T47D (cell line): ENCODE measurements at places on chromosomes 2 and 18.
A peak's percentile ranks its signal among the peaks of the same experiment; 100 is the strongest.

GRCh38 chr2:129820908-129821307, 158.6 kb upstream of the RAB6C start:
- no peak for DNase-seq

- DNase-seq: no peak
Observed at GRCh38 chr2:138101718-138102117, 137.4 kb downstream of the HNMT start.

DNA sequence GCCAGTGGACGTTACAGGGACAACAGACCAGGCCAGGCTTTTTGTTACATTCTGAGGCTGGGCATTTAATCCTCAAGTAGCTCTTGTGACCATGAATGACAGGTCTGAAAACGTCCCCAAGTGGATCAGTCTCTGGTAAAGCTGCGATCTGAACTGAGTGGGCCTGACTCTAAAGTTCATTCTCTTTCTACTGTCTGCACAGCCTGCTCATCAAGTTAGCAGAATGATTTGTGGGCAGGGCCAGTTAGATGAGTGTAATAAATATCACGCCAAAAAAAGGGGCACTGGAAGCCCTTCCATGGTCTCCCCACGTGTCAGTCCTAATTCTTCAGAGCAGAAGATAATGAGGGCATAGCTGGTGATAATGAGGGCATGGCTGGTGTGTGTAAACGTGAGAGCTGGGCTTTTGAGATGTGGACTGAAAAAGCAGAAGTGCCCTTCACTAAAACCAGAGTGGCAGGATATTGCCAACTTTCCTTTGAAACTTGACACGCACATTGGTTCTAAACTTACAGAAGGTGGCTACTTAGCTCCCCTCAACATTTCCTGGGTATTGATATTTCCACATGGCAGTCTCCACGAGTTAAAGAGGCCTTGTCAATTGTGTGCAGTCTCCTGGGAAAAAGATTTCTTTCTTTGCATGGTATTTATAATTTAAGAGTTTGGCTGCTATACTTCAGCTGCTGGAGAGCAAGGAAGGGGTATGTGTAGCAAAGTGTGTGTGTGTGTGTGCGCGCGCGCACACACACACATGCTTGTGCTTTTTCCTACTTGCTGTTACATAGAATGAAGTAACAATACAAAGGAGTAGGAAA, 72.7 kb upstream of the LYPD6B start:
- DNase-seq: no peak

DNA sequence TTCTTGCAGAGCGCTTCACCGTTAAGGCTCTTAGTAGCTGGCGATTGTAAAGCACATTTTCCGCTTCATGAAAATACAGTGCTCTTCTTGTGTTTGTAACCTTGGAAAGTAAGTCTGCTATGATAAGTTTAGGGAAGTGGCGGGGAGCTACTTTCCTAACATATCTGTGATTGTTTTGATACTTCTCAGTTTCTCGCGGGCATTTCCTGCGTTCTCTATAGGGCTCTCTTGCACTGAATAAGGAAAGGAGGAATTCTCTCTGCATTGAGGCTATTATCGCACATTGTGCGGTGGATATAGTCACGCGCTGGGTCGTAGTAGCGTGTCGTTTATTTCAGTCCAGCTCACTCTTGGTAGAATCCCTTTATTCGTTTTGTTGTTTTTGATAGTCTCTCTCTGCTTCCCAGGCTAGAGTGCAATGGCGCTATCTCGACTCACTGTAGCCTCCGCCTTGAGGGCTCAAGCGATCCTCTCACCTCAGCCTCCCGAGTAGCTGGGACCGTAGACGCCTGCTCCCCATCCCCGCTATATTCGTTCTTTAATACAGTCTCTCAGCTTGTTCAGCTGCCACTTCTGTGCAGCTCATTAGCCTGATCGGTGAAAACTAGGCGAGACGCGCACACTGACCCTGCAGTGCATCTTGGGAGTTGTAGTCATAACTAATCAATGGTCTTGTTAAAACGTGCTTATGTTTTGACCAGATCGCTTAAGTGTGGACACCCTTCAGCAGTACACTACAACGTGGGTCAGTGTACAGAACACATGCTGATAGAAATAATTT, 1.0 kb upstream of the PPP4R3B start:
- peak; percentile 24 for DNase-seq

GRCh38 chr2:3785220-3785889, 82.0 kb downstream of the DCDC2C start:
- DNase-seq: no peak

DNA sequence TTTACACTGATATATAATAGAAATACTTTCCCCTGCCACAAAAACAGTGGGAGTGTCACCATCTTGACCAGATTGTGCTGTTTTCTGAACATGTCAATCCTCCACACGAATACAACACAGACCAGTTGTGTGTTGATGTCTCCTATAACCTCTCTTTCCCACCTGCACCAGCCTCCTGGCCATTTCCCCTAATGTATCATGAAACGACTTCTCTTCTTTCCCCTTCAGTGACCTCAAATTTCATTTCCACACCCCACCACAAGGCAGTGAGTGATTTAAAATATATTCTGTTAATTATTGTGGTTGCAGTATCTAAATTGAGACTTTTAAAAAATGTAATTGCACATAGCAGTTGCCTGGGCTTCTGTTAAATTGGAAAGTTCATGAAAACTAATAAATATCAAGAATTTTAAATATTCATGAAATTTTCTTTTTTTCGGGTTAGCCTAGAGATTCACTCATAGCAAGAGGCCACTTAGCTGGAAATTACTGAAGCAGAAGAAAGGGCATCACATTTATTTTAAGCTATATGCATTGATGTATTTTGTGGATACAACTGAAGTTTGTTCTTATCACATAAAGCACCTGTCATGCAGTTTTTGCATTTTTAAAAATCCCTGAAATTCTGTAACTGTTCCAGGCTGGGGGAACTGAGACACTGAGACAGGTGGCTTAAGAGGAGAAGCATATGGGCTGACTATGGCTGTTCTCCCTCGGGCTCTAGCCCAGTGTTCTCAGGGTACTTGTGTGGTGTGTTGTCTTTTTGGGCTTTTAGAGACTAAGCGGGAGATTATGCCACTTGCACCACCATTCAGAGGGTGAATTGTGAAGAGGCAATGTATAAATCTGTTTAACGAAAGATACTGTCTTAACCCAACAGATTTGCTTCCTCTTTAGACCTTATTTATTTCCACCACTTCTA, 15.9 kb downstream of the FAM171B start:
- DNase-seq: no peak

DNA sequence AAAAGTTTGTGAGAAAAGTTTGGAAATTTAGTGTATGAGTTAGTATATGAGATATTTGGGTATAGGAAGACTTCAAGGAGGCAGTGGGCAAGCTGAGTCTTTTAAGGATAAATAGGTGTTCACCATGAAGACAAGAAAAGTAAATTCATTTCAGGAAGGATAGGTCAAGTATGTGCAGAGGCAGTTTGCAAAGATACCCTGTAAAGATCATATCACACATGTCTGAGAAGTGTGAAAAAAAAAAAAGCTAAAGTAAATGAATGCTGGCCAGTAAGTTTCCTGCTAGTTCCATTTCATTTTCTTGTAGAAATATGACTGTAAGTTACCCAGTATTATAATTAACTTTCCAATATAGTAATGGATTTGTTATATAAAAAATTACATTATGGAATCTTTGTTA, 131.0 kb downstream of the PHLPP1 start:
- DNase-seq: no peak

- no peak for DNase-seq
Observed at GRCh38 chr2:9258501-9258900, 51.9 kb downstream of the ASAP2 start.

GRCh38 chr2:26880161-26880560, 32.2 kb downstream of the DPYSL5 start:
- DNase-seq: no peak

GRCh38 chr2:53519918-53520841, 247.4 kb upstream of the CHAC2 start:
- no peak for DNase-seq
